ENCODE measurements at places on chromosomes 2 and 18.
A peak's percentile ranks its signal among the peaks of the same experiment; 100 is the strongest.

GRCh38 chr2:161886248-161886647, 187.8 kb downstream of the DPP4 start:
- no peak for DNase-seq

- no peak for DNase-seq
These were observed 210.4 kb downstream of the SOCS6 start for GRCh38 chr18:70499218-70499691.

DNA sequence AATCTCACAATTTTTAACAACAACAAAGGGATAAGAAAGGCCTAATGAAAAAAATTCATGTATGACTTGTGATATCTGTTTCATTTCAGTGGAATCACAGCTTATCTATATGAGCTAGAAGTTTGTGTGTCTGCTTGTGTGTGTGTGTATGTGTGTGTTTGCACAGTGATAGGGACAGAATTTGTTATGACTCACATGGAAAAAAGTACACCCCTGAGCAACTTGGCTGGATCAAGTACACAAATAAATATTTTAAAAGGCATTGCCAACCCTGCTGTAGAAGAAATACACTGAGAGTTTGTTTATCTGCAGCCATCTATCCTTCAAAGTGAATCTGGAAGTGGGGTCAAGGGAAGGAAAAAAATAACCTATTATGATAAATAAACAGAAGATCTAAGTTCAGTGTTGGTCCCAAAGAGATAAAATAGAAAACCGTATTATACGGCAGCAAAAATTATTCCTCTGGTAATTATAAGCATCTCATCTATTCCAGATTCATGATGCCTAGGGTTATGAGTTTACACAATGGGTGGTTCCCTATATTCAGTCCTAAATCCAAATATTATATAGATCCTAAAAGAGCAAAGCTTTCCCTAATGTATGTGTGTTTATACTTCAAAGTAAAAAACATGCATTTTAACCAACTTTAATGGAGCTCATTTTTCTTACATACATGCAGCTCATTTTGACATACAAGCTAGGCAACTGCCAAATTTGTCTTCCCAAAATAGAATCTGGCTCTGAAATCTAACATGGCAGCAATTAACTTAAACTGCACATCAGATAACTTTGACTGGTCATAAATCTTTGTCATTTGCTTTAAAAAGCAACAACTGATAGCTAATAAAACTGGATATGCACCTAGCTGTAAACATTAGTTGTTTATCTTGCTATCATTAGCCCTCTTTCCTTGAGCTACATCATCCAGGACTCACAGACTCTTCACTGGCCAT, 420.6 kb downstream of the IRS1 start:
- DNase-seq: no peak

DNA sequence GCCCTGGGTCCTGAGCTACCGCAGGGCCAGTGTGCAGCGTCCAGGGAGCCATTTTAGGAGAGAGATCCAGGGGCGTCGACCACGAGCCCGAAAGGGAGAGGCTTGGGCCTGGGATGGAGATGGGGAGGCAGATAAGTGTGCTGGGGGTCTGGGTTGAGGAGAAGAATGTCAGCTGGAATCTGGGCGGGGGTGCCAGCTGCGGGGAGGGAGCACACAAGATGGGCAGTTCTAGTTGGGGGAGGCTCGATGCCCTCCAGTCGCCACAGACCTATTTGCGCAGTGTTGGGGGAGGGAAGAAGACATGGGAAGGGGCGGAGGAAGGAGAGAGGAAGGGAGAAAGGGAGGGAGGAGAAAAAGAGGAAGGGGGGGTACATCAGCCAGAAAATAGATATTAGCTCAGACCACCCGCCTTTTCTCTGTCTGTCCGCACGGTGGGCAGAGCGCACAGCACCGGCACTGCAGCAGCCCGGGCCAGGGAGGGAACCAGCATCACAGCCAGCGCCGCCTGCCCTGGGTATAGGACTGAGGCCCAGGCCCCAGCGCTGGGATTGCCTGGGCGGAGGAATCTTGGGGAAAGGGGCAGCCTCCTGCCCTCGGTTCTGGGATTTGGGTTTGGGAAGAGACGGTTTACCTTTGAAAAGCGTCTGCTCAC, 1.9 kb upstream of the HOXD11 start:
- no peak for DNase-seq

- no peak for DNase-seq
These were observed 63.8 kb downstream of the HAUS1 start for GRCh38 chr18:46167971-46168370.

- DNase-seq: no peak
These were observed 782.6 kb downstream of the KCNJ3 start for GRCh38 chr2:155481141-155481540.

DNA sequence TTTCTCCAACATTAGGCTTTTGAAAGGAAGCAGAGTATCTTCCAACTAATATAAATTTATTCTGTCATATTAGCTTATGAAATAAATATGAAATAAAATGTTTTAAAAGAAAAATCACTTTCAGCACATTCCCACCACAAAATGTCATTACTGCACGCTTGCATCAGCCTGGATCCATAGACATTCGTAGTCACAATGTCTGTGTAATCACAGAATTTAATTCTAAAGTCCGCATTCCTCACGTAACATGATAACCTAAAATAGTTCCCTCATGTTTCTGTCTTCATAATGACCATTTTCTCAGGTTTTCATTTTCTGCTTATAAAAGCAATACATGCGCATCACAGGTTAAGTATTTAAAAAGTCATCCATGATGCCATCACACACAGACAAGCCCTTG, 47.1 kb downstream of the HDAC4 start:
- DNase-seq: no peak

DNA sequence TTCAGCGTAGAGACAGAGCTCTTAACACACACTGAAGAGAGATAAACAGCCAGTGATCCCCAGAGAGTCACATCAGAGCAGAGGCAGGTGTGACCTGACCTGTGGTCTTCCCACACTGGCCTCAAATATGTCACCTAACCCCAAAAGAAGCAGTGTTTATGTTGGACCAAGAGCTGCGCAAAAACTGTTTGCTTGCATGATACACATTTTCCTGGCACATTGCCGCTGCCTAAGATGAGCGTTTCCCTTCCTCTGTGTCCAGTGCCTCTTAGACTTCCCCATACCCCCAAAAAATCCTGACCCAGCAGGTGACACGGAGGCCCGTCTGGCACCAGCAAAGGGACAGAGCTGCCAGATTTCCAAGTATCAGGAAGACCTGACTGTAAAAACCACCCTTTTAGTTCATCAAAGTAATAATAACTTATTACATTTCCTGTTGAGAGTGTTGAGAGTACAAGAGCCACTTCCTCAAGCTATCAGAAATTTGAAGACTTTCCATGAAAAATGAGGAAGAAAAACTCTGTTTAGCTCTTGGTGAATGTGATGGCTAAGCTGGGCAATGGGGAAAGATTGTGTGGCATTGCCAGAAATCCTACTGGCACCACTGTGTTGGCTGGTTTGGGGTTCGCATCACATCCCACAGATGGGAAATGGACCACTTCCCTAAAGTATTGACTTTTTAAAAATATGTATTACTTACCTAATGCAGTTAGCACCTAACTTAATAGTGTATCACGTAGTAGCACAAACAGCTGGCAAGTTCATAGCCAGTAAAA, 6.7 kb downstream of the TNFRSF11A start:
- no peak for DNase-seq

DNA sequence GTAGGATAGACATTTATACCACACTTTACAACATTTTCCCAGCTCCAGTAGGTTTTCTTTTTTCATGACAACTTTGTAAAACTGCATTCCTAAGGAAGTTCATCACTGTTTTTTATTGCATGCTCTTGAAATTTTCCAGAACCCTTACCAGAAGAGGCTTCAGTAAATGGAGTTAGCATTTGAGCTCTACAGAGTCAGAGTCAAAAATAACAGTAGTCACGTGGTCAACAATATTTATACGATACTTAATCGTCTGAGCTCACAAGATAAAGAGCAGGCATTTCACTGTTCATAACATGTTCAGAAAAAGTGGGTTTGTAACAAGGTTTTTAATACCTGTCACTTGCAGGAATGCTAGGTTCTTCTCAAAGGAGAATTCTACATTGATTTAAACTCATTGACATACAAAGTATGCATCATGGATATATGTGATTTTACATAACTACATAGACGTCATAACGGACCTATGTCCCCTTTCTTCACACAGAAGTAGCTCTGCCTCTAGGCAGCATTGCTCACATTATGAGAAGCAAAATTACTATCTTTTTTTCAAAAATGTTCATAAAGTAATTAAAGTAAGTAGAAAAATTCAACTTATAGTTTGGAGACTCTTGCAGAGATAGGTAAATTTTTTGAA, 187.0 kb upstream of the COL3A1 start:
- DNase-seq: no peak

GRCh38 chr2:164000176-164000575, 264.4 kb upstream of the FIGN start:
- DNase-seq: no peak

GRCh38 chr18:74692367-74693013, 94.8 kb downstream of the ZNF407 start:
- DNase-seq: no peak

DNA sequence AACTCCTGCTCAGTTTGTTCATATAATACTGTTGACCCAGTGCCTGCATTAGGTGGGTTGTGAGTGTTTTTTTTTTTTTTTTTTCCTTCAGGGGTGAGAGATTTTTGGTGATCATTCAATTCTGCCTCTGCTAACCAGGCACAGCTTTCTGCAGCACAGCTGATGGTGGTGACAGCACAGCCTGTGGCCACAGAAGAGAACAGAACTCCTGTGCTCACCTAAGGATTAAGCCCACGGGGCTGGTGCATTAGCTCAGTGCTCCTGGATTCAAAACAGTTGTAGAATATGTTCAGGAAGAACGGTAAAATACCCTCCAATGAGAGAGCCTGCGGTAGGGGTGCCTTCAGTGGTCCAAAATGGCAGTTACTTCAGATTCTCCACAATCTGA, 42.0 kb downstream of the PKP4 start:
- DNase-seq: no peak

DNA sequence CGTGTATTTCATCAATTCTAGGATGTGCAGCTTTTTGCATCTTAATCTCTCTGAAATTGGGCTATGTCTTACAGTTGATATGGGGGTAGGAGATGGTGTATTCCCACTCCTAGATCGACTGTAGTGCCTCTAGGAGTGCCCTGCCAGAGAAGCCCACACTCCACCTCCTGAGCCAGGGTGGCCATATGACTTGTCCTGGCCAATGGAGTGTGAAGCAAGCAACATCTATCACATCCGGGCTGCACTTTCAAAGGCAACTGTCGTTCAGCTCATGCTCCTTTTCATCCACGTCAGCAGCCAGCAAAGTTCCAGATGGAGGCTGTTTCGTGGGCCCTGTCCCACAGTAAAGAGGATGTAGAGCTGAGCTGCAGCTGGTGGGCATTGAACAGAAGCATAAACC, 149.4 kb upstream of the SLC1A4 start:
- DNase-seq: peak; percentile 32

DNA sequence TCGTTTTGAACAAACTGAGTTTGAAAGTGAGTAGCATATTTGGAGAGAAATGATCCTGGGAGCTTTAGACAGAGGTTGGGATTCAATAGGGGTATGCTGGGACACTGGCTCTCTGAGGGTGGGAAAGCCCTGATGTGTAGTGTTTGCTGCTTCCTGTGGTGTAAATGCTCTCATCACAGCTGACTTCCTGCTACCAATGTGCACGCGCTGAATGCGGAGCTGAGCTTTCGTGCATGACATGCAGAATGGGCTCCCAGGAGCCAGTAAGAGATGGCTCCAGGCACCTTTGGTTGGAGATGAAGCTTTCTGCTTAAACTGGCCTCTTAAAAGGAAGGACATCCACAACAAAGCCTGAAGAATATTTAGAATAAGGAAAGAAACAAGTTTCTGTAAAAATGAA, 224.1 kb upstream of the CCDC150 start:
- DNase-seq: no peak
